RPMI8226 (cell line): ENCODE measurements at places on chromosomes 13 and 19.

GRCh38 chr13:20911037-20911436, 8.5 kb upstream of the XPO4 start:
- no peak for DNase-seq

GRCh38 chr19:3145909-3146676, 10.3 kb downstream of the GNA15 start:
- peak; percentile 78 for DNase-seq

- DNase-seq = no peak
Measured at GRCh38 chr13:58949646-58950045, 1214.1 kb downstream of the DIAPH3 start.

GRCh38 chr13:29722415-29722814, 126.9 kb upstream of the SLC7A1 start:
- DNase-seq = no peak

GRCh38 chr19:56350416-56351045, 35.9 kb upstream of the ZSCAN5A start:
- peak; percentile 67 for DNase-seq

DNA sequence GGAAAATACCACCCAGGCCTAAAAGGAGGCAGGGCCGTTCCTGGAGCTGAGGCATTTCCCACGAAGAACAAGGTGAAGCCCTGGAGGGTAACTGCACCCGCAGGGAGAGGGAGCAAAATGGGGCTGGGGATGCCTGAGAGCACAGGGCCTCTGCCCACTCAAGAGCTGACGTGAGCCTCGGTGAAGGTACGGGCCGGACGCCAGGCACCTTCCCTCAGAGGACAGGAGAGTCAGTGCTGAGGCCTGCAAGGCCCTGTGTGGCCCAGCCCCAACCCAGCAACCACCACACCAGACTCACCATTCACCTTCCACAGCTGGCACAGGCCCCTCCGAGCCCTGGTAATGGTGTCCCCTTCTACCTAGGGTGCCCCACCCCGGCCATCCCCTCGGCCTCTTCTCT, 36.3 kb downstream of the DNMT1 start:
- no peak for DNase-seq

DNA sequence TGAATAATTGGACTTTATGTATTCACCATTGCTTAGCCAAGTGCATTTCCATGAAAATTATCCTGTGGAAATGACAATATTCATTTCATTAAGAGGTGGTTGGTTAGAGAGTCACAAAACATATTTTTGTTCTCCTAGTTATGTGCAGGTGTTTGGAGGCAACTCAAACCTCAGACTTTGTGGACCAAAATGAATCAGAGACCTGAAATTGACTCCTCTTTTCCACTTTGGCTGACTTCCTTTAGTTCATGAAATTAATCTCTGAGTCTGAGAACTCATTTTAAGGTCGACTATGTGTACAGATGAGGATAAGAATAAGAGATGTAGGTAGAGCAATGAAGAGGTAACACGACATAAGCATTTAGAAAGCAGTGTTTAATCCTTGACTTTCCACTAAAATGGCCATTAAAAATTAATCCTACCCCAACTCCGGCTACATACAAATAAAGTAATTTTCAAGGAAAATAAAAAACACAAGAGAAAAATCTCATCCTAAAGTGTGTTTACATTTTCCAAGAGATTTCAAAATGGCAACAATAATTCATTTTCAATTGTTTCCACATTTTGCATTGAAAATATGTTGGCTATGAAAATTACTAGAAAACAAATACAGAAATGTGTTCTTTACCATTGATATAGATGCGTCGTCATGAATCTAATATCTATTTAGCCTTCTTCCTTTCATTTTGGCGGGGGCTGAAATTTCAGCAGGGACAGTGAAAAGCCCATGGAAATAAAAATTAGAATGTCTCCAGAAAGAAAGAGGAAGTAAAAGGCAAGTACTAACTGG, 185.4 kb upstream of the CSNK1A1L start:
- no peak for DNase-seq

GRCh38 chr13:36913463-36913862, 6.6 kb downstream of the SMAD9 start:
- no peak for DNase-seq

DNA sequence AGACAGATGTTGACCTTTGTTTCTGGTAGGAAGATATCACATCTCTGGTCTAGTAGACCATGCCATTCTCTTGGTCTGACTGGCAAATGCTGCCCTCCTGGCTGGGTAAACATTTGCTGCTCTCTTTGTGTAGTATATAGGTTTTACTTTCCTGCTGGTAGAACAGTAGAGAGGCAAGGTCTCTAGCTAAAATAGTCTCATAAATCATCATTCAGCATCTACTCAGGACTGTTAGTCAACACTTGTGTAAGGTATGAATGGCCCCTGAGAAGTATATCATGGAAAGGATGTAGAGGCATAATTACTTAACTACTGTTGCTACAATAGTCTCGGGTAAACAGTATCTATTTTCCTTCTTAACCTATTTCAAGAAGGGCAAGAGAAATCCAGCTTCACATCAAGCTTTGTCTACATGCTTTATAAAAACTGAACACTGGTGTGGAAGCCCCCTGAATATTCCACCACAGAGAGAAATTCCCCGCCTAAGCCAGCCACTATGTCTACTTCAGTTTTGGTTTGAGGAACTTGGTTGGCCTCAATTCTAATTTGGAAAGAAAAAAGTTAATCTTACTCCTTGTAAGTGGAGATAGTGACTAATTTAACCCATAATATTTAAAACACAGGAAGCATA, 18.4 kb upstream of the MYCBP2 start:
- no peak for DNase-seq

GRCh38 chr13:75771818-75772217, 135.7 kb downstream of the LMO7 start:
- no peak for DNase-seq

GRCh38 chr13:71096421-71096820, 770.6 kb downstream of the DACH1 start:
- DNase-seq = no peak

DNA sequence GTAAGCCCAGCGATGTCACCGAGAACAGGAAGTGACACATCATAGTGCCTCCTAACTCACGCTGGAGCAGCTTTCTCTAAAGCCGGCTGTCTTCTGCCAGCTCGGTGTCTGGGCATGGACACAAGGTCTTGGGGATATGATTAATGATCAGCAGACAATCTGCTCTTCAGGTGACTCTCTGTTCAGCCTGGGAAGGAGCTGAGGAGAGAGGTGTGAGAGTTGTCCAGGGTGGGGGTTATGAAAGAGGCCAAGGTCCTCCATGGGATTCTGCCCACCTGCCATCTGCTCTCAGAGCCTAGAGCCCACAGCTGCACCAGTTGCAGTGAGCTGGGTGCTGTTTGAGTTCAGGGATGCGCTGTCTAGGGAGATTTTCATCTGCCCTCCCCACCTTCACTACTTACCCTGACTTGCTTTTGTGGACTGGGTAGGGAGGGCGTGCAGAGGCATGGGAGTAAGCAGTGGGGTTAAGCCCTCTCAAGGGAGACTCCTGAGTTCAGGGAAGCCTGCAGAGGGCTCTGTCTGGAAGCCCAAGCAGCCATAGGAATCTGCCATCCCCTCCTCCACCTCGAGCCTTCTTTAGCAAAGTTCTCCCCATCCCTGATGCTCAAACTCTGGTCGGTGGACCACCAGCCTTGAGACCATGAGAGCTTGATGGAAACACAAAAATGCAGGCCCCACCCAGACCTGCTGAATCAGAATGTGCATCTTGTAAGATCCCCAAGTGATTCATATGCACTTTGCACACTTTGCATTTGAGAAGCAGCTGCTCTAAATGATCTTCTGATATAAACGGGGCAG, 539.7 kb downstream of the RFC3 start:
- DNase-seq = no peak

DNA sequence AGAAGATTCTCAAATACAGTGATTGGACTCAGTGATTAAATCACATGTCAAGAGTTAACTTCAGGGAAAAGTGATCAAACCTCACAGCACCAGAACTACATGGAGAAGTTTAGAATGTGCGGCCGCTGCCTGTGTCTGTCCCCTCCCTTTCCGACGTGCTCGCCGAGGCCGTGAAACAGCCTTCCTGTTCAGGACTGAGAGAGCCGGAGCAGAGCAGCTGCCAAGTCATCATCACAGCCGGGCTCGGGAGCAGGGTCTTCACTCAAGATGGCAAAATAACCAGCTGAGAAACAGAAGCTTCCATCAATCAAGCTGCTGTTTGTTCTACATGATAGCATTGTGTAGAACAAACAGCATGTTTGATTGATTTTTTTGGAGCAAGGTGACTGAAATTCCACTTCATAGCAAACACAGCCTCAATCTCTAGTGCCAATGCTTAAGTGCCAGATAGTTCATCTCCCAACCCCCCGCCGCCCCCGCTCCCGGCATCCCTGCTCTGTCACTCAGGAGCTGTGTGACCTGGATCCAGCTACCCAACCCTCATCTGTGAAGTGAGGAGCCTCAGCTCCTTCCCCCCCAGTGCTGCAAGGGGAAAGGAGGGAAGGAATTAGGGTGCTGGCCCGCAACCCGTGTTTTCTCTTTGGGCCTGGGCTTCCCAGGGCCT, 70.6 kb downstream of the HSPH1 start:
- no peak for DNase-seq

DNA sequence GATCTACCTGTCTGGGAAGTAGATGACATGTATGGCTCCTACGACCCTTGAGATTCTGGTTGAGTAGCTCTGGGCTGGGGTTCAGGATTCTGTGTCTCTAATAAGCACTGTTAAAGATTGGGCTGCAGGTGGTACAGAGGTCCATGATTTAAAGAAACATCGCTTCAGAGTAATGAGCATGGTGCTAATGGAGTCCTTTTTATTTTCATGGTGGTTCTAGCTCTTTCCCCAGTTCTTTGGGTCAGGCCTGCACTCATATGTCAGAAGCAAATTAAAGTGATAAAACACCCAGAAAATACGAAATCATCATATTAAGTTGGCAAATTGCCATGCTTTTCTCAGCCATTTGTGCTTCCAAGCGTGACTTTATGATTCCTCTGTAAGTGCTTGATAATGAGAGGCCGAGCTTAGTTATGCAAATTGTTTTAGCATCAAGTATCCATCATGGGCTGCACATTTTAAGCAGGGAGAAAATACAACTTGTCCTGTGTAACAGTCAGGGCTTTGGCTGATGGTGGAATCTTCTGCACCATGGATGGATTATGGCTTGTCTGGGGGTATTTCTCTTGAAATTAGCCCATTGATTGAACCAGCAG, 45.1 kb downstream of the MTUS2 start:
- DNase-seq = no peak

DNA sequence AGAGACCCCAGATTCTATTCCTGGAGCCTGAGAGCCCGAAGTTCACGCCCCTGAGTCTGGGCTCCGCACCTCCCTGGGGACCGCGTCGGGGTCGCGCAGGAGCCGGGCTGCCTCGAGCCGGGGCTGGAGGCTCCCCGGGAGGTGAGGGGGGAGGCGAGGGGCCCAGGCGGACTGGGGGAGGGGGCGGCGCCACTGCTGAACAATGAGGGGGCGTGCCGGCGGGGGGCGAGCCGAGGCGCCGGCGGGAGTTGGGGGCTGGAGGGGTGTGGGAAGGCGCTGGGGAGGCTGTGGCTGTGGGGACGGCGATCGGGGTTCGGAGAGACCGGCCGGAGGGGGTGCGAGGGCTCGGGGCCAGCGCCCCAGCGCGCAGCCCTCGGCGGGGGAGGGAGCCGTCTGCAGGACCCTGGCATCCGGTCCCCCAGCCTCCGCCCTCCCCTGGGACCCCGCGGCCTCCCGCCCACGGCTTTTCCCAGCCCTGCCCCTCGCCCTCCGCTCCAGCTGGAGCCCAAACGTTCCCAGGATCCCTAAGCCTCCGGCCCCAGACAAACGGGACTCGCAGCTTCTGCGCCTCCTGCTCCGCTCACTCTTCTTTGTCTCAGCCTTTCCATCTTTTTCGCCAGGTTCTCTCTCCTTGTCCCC, 922 bp downstream of the PLEKHG2 start:
- DNase-seq = no peak

- no peak for DNase-seq
Measured at GRCh38 chr19:32869966-32870573, 503 bp upstream of the SLC7A9 start.

DNA sequence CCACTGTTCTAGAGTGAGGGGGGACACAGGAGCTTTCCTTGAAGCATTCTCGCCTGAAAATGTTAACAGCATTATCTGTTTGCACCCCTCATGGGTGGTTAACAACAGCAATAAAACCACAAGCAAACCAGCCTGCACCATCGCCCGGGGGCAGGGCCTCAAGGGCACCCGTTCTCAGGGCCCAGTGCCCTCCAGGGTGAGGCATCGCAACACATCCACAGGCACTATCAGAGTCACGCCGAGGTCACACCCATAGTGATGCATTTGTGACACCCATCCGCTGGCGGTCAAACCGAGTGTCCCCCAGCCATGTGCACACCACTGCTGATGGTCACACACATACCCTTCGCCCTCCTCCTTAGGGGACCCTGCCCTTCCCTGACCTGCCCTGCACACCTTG, 4.6 kb downstream of the FUT5 start:
- no peak for DNase-seq

- no peak for DNase-seq
Measured at GRCh38 chr19:7494416-7495098, 5.7 kb upstream of the PEX11G start.

DNA sequence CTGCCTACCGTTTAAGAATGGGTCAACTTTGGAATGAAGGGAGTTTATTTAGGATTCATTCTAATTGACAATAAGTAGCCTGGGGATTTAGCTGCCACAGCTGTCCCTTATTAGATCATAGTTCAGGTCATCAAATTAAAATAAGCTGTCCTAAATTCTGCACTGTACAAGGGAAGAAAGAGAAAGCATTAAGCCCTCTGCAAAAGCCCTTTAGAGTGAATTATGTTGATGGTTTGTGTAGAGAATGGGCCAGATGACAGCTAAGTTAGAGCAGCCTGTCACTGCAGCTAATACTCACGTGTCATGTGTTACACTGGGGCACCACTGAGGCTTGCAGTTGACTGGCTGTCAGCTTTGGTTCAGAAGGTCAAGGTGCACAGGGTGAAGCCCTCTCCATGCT, 737.1 kb upstream of the SLC10A2 start:
- no peak for DNase-seq

DNA sequence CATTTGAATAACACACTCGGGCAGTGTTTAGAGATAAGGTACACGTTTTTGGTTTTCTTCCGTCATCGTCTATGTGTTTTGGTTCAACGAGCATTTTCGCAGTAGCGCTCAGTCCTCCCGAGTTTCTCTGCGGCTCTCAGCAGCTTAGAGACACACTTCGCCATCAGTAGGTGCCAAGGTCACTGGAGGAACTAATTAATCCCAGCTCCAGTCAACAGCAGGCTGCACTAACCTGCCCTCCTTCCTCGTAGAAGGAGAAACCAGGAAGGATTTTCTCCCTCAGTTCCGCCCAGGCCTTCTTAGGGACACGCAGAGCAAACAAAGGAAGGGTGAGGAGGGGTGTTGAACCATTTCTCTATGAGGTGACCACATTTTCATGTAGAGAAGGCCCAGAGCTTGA, 12.6 kb downstream of the MBNL2 start:
- DNase-seq = no peak
